ENCODE measurements at places on chromosomes 6 and 20.

- peak; percentile 79 for DNase-seq
Measured at GRCh38 chr6:35919827-35920751, 809 bp downstream of the SRPK1 start.

DNA sequence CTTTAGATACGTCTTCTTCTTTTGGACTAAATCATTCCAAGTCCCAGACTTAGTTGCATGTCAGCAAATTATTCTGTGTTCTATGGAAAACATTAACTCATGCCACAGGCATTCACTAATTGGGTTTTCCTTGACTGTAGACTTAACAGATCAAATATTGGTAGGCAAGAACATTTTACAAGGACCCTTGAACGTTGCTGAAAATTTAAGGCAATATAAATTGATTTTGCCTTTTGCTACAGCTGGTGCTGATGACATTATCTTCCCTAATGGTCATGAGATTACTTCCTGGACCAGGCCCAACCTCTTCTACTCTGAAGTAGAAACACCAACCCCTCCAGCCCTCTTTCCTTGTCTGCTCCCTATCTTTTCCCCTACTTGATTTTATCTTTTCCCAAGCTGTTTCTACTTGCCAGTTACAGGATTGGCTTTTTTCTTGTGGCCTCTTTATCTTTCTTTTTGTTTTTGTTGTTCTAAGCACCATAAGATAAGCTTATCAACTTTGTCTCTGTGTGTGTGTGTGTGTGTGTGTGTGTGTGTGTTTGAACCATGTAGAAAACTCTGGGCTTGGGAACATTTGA lies 514.0 kb upstream of the SOX4 start:
- peak; percentile 94 for DNase-seq

DNA sequence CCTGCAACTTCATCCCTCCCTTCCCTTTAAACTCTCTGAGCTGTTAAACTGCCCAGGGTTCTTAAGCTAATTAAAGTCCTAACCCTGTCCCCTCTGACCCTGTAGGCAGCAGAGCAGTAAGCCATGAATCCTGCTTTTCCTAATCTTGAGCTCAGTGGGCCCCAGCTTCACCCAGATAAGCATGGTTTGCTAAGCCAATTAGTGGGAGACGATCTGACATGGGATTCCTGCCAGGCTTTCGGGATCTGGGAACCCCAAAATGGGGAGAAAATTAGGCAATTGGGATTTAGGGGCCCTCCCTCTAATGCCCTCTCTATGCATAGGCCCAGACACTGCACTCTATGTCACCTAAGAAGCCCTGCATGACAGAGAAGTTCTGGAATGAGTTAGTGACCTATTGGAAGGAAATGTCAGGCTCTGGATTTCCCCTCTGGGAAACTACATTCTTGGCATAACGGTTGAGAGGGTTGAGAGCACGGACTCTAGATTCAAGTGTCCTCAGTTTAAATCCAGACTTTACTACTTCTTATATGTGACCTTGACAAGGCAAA lies 4.6 kb downstream of the XKR7 start:
- peak; percentile 79 for DNase-seq

DNA sequence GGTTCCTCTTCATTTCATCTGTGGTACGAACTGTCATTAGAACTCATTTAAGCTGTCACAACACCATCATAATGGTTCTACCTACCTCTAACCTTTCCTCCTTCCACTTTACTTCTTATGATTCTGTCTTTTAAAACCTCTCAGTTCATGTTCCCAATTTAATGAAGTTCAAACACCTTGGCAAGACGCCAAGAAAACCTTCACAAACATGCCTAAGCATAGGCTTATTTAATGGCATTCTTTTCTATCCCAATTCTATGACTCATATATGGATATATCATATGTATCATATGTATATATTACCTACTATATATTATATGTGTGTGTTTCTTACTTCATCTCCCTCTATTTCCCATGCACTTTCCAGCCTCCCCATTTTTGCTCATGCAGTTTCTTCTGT lies 283.4 kb upstream of the TBX18 start:
- DNase-seq = no peak

- DNase-seq = no peak
Measured at GRCh38 chr20:4763723-4764510, 42.2 kb downstream of the PRND start.

DNA sequence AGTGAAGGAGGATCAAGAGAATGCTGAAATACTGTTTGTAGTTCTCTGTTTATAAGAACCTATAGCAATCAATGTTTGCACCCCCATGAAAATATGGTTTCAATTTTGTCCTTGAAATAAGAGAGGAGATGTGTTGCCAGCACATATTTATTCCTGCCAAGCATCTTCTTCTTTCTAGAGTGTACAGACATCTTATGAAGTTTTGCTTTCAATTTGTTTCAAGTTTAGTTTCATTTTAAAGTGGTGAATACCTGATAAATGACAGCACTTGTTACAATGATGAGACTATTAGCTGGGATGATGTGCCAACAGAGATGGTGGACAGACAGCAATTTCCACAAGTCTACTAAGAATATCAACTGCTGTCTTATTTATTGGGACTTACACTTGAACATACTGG lies 39.2 kb upstream of the CENPW start:
- DNase-seq = no peak

DNA sequence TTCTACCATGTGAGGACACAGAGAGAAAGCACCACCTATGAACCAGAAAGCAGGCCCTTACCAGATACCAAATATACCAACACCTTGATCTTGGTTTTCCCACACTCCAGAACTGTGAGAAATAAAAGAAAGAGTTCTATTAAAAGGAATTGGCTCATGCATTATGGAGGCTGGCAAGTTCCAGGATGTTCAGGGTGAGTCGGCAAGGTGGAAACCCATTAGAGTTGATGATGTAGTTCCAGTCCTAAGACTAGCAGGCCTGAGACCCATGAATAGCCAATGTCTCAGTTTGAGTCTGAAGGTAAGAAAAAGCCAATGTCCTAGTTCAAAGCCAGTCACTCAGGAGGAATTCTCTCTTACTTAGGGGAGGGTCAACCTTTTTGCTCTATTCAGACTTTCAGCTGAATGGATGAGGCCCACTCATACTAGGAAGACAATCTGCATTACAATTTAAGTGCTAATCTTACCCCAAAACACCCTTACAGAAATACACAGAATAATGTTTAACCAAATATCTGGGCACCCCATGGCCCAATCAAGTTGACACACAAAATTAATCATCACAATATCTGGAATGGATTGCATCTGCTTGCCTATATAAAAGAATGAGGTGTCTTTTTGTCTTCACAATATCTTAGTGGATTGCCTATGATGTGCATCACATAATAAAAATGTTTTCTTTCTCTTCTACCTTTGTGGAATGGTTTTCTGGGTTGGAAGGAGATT lies 5.5 kb upstream of the TAAR1 start:
- DNase-seq = no peak

GRCh38 chr20:39399463-39399862 lies 437.3 kb downstream of the DHX35 start:
- peak; percentile 10 for DNase-seq

DNA sequence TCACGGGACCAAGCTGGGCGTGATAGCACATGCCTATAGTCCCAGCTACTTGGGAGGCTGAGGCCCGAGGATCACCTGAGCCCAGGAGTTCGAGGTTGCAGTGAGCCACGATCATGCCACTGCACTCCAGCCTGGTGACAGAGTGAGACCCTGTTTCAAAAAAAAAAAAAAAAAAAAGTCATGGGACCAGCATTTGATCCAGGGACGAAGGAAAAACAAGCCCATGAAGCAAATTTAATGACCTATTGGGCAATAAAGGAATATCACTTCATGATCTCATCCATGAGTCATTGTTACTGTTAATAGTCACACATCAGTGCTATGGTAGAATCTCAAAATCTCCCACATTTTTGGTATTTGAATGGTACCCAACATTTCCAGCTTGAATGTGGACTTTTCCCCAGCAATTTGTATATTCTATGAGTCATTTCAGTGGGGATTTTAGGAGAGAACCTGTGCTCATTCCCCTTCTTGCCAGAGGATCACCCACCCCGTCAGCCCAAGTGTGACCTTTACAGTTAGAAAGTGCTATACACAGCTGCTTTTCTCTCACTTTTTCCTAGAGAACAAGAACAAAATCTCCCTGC lies 8.5 kb upstream of the SOD2 start:
- no peak for DNase-seq

- DNase-seq = peak; percentile 37
Measured at GRCh38 chr6:43891072-43891870, 121.3 kb downstream of the VEGFA start.

DNA sequence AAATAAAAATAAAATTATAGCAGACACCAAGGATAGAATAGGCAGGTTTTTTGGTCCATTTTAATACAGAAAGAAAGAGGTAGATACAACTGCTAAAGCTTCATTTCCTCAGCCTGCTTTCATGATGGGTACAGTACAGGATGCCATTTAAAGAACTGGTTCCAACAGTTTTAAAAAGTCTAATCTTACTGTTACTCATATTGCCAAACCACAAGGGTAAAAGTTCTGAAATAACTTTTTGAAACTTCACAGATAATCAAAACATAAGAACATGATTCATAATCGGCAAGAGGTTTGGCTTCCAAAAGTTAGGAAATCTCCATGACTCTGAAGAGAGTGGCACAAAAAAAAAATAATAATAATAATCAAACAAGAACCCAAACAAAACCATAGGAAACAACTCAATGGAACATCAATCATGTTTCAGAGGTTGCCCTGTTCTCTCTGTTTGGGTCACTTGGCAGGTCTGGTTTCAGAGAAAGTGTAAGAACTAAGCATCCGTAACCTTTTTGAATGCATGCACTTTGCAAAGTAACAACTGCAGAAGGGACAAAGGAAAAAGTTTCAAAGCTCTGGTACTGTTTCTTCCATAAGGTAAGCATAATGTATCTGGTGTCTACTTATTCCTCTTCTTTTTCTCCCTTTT lies 79.7 kb downstream of the SMLR1 start:
- no peak for DNase-seq

DNA sequence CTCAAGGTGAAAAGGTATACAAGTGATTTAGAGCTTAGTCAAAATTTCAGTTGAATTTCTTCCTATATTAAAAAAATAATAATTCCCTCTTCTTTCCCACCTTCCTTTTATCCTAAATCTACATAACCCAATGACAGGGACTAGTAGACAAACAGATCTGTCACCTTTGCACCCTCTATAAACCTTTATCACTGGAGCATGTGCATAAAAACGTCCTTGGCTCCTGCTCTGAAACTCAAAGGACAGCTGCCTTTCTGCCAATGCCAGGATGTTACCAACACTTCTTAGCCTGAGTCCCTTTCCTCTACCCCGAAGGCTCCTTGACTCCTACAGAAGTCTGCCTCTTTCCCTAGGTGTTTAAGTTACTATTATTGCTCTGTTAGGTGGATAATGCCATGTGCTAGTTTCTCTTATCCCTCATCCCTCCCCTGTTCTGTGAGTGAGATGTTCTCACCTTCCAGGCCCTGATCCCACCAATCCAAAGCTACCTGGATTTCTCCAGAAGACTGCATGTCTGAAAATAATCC lies 4.3 kb downstream of the CLVS2 start:
- no peak for DNase-seq

DNA sequence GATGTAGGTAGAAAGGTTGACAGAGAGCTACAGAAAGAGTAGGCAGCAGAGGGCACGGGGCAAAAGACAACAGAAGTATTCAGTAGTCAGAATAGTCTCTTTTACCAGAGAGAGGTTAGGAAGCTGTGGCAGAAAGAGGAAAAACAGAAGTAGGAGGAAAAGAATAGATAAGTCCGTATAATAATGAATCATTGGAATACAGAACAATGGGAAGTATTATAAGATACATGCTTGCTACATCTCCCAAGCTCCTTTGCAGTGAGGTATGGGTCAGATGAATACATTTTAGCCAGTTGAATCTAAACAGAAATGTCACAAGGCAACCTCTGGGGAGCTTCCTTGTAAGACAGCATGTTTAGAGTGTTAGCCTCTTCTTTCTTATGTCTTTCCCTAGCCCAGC lies 570.5 kb upstream of the CITED2 start:
- DNase-seq = no peak

DNA sequence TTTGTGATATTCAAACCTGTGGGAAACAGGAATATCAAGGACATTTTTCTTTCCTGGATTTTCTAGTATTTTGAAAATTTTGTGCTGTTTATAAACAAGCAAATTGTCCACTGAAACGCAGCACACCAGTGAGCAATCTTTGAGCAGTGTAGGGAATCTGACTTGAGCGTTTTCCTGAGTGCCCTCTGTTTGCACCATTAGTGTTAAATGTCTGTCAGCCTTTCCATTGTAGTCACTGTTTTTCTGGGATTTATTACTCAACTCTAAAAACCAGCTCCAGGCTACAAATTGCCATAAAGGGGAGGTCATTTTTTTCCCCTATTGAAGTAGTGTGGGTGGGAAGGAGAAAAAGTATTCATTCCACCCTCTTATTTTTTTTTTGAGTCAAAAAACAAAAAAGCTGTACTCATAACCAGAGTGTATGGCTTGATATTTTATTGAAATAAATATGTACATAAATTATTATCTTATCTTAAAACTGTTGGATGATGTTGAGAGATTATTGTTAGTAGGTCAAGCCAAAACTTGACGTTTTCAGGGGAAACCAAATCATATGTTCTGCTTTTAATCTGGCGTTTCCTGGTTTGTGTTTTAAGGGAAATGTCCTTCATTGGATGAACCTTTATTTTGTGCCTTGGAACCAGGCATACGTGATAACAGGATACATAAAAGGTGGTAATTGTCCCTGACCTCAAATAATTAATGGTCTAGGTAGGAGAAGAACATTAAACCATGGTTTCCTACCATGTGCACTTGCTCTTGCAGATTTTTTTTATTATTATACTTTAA lies 51.8 kb downstream of the TSHZ2 start:
- no peak for DNase-seq

- peak; percentile 66 for DNase-seq
Measured at GRCh38 chr6:3228771-3229565, 1.5 kb upstream of the TUBB2B start.

DNA sequence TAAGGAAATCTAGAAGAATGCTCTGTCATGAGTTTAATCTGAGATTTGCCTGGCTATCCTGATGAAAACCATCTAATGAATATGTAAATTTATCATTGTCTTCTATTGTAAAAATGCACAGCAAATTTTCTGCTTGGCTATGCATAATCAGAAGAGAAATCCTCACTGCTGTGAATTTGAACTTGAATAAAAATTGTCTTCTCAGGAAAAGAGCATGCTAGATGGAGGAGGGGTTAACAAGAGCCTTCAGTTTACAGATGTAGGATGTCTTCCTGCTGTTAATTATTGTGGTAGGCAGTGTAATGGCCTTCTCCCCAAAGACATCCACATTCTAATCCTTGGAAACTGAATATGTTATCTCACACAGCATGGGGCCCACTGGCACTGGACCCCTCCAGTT lies 45.8 kb downstream of the ANKEF1 start:
- DNase-seq = no peak

DNA sequence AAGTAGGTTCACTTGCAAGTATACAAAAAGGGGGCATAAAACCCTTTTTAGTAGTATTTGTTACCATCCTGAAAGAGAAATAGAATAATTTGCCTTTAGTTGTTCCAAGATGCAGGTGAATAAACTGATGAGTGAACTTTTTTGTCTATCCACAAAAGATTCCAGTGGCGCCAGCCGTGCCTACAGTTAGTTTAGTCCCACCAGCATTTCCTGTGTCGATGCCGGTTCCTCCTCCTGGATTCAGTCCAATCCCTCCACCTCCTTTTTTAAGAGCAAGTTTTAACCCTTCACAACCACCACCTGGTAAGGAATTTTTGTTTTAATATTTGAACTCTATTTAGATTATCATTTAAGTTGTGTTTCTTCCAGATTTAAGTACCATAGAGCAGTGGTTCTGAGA lies 90.9 kb downstream of the SCAF8 start:
- DNase-seq = no peak

Measured in mesendoderm (in vitro differentiated cells).